MCF 10A (cell line): ENCODE measurements at places on chromosomes 1 and 21. TPM values are rescaled to one million over a fixed set of nuclear protein-coding genes. Genes with fewer than 3 reads are reported as not detected.

- DNase-seq = no peak
- no peaks in the 10 kb centered on the region for H3K27me3 ChIP-seq
- no peak overlapping the region for H3K4me3 ChIP-seq
Observed at GRCh38 chr21:42287193-42288083, 27.8 kb downstream of the TFF3 start.

DNA sequence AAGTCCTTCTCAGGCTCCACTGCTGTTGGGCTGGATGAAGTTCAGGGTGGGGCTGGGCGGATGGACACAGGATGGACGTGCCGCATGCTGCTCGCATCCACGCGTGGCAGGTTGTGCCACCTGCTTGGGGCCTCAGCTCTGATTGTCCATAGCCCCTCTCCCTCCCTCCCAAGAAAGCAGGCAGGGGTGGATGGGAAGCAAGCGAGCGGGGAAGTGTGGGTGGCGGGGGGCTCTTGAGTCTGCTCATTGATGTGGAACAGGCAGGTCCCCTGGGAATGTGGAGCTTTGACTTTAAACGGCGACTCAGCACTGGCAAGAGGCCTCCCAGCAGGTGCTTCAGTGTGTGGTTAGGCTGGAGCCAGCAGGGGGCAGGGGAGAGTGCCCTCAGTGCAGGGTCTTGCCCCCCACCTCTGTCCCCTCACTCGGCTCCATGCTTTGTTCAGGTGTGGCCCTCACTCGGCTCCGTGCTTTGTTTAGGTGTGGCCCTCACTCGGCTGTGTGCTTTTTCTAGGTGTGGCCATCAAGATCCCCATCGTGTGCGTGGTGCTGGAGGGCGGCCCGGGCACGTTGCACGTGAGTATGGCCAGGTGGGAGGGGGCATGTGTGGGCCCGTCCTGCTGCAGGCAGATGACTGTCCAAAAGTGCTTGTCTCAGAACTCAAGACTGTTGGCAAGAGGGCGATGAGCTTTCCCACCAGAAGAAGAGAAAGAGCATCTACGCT lies 23.9 kb downstream of the TRPM2 start:
- H3K27ac ChIP-seq = no peak overlapping the region
- DNase-seq = no peak
- peaks cover 6% of the 10 kb centered on the region for H3K36me3 ChIP-seq
- peaks cover 34% of the 10 kb centered on the region for H3K27me3 ChIP-seq

DNA sequence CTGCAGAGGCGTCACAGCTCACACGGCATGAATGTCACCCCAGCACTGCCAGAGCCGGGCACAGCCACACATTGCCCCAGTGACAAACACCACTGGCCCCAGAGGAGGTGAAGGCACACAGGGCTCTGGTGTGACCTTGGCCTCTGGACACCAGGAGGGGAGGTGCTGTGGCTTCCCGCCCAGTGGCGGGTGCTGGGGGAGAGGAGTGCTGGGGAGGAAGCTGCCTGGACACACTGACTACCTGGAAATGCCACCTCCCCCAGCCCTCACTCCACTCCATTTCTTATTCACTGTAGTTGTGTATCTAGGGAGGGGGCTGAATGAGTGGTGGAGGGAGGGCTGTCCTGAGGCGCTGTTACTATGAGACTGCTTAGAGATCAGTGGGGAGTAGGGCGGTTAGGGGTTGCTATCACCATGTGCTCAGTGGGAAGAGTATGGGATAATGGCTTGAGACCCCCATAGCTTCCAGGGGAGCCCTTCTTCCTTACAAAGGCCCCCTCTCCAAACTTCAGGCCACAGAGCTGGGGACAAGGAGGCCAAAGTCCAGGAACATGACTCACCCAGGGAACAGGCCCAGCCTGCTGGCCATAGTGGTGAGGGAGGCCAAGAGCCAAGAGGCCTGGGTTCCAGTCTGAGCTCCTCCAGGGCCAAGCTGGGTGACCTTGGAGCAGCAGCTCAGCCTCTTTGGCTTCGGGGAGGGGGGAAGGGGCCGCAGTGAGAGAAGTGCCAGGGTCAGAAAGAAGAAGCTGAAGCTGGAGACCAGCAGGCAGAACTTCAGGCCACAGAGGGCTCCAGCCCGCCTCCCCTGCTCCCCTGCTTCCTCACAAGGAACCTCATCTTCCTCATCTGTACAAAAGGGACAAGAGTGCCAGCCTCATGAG lies 40.1 kb downstream of the AHDC1 start:
- no peaks in the 10 kb centered on the region for H3K27me3 ChIP-seq
- no peaks in the 10 kb centered on the region for H3K36me3 ChIP-seq
- H3K27ac ChIP-seq = no peak overlapping the region
- H3K4me3 ChIP-seq = no peak overlapping the region
- peaks cover 43% of the 10 kb centered on the region for H3K4me1 ChIP-seq
- no peak for DNase-seq

Gene FCRL5
- total RNA-seq = not detected in 2 replicates

- no peaks in the 10 kb centered on the region for H3K27me3 ChIP-seq
- H3K4me1 ChIP-seq = peaks cover 22% of the 10 kb centered on the region
- no peak overlapping the region for H3K4me3 ChIP-seq
- H3K36me3 ChIP-seq = peaks cover 23% of the 10 kb centered on the region
Observed at GRCh38 chr1:16165073-16165364, 9.2 kb upstream of the EPHA2 start.

Gene MROH7
- total RNA-seq = 0.34 TPM in 1 of 2 replicates, not detected in the other

DNA sequence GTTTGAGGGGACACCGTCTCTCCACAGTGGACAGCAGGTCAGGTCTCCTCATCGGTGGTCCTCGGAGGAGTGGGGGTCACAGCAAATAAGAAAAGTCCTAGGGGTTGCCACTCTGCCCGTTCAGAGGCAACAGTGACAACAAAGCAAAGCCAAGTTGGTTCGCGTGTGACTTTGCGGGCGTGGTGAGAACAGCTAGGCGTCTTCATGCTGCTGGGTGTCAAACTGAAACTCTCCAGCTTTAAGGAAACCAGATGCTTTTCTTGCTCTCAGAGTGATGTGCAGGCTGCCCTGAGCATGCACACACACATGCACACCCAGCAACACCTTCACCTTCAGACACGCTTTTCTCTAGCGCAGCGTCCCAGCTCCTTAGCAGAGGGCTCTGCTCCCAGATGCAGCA lies 70.1 kb upstream of the ARHGEF16 start:
- H3K4me3 ChIP-seq = no peak overlapping the region
- no peaks in the 10 kb centered on the region for H3K4me1 ChIP-seq
- no peak overlapping the region for H3K27ac ChIP-seq
- H3K36me3 ChIP-seq = no peaks in the 10 kb centered on the region
- H3K27me3 ChIP-seq = peaks cover 42% of the 10 kb centered on the region
- no peak for DNase-seq

Gene NTMT2
- total RNA-seq = not detected in 2 replicates

GRCh38 chr1:3417082-3417739 lies 37.3 kb upstream of the ARHGEF16 start:
- DNase-seq = peak; percentile 4
- no peaks in the 10 kb centered on the region for H3K4me1 ChIP-seq
- H3K36me3 ChIP-seq = no peaks in the 10 kb centered on the region
- H3K27ac ChIP-seq = no peak overlapping the region
- peaks cover 33% of the 10 kb centered on the region for H3K27me3 ChIP-seq

- H3K36me3 ChIP-seq = no peaks in the 10 kb centered on the region
Observed at GRCh38 chr1:209162651-209163050, 420.9 kb upstream of the CAMK1G start.

GRCh38 chr1:98897479-98897878 lies 107.2 kb downstream of the PLPPR5 start:
- no peaks in the 10 kb centered on the region for H3K27me3 ChIP-seq
- H3K4me1 ChIP-seq = no peaks in the 10 kb centered on the region
- no peak overlapping the region for H3K27ac ChIP-seq

GRCh38 chr1:162391790-162392563 lies 10.4 kb downstream of the C1orf226 start:
- peaks cover 37% of the 10 kb centered on the region for H3K4me1 ChIP-seq
- peaks cover 13% of the 10 kb centered on the region for H3K27me3 ChIP-seq
- no peaks in the 10 kb centered on the region for H3K36me3 ChIP-seq
- DNase-seq = peak; percentile 72

Gene C8B
- total RNA-seq = not detected in 2 replicates

- no peaks in the 10 kb centered on the region for H3K36me3 ChIP-seq
- H3K4me1 ChIP-seq = peaks cover 25% of the 10 kb centered on the region
- peak overlapping the region; percentile 80 for H3K4me3 ChIP-seq
- no peaks in the 10 kb centered on the region for H3K27me3 ChIP-seq
Observed at GRCh38 chr21:36428761-36429432, 43.7 kb downstream of the CHAF1B start.

- no peaks in the 10 kb centered on the region for H3K4me1 ChIP-seq
- no peak overlapping the region for H3K27ac ChIP-seq
- H3K4me3 ChIP-seq = no peak overlapping the region
- H3K27me3 ChIP-seq = peaks cover 12% of the 10 kb centered on the region
- no peak for DNase-seq
Observed at GRCh38 chr1:37035014-37035691, 838 bp upstream of the GRIK3 start.

- H3K27me3 ChIP-seq = no peaks in the 10 kb centered on the region
- peaks cover 20% of the 10 kb centered on the region for H3K36me3 ChIP-seq
- H3K4me1 ChIP-seq = peaks cover 17% of the 10 kb centered on the region
Observed at GRCh38 chr21:43778469-43779335, 2.6 kb upstream of the CSTB start.

DNA sequence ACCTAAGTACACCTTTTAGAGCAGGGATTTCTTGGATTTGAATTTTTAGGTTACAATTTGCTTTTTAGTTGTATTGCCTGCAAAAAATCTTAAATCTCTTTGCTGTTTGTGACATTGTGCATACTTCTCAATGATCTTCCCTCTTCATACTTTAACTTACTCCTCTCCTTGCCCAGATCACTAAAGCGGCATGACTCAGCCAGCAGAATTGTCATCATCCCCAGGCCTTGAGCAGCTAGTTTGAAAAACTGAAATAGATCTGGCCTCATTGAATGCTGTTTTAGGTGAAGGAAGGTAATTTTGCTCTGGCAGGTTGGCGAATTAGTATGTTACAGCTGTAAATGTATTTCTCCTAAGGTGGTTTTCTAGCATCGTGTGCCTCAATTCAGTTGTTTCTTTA lies 145.9 kb downstream of the RYR2 start:
- H3K4me3 ChIP-seq = no peak overlapping the region
- H3K4me1 ChIP-seq = peaks cover 12% of the 10 kb centered on the region
- no peak for DNase-seq
- no peaks in the 10 kb centered on the region for H3K27me3 ChIP-seq

GRCh38 chr1:194419721-194420120 lies 1233.3 kb upstream of the B3GALT2 start:
- no peak overlapping the region for H3K4me3 ChIP-seq
- peak; percentile 17 for DNase-seq
- no peak overlapping the region for H3K27ac ChIP-seq
- H3K36me3 ChIP-seq = no peaks in the 10 kb centered on the region
- no peaks in the 10 kb centered on the region for H3K27me3 ChIP-seq

Gene IFNGR2
- total RNA-seq = 77.0 and 87.7 TPM in 2 replicates

Gene BSND
- total RNA-seq = not detected in 2 replicates

DNA sequence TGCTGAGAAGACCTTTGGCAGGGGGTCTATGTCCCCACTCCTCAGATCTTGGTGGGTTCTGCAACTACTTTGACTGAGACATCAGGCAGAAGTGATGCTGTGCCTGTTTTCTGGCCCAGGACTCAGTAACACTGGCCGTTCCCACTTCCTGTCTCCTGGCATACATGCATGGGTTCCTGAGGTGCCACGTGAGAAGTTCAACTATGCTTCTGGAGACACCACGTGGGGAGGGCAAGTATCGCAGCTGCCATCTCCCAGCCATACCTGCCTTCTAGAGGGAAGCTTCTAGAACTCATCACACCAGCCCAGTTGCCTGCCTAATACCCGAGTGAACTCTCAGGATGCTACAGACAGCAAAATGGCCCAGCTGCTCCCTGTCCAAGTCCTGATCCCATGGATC lies 65.8 kb downstream of the TRABD2B start:
- no peaks in the 10 kb centered on the region for H3K27me3 ChIP-seq
- peak overlapping the region; percentile 16 for H3K27ac ChIP-seq
- H3K4me3 ChIP-seq = no peak overlapping the region
- no peaks in the 10 kb centered on the region for H3K36me3 ChIP-seq

- H3K27ac ChIP-seq = no peak overlapping the region
- peaks cover 4% of the 10 kb centered on the region for H3K4me1 ChIP-seq
- peaks cover 44% of the 10 kb centered on the region for H3K36me3 ChIP-seq
- no peak for DNase-seq
- H3K4me3 ChIP-seq = no peak overlapping the region
Observed at GRCh38 chr1:30770150-30770549, 12.6 kb upstream of the LAPTM5 start.

GRCh38 chr1:25550683-25551310 lies 7.4 kb downstream of the LDLRAP1 start:
- no peak overlapping the region for H3K27ac ChIP-seq
- peaks cover 6% of the 10 kb centered on the region for H3K36me3 ChIP-seq
- H3K4me1 ChIP-seq = peaks cover 26% of the 10 kb centered on the region
- no peaks in the 10 kb centered on the region for H3K27me3 ChIP-seq

Gene CD1B
- not detected in 2 replicates for total RNA-seq

DNA sequence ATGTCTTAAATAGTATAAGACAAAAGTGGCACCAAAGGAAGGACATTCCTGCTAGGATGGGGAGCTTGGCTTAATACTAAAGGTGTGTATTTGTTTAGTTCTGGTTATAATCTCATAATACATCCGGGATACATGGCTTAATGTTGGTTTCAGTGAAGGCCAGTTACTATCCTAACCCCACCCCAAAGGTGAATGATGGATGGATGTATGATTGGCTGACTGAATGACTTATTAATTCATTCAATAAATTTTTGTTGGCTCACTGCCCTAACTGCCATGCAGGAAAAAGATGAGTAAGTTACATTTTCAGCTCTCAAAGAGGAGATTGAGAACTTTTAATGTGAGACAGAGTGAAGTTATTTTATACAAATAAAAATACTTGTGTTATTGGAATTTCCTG lies 52.2 kb downstream of the PHACTR4 start:
- peaks cover 14% of the 10 kb centered on the region for H3K36me3 ChIP-seq
- H3K27ac ChIP-seq = peak overlapping the region; percentile 49
- H3K27me3 ChIP-seq = no peaks in the 10 kb centered on the region

DNA sequence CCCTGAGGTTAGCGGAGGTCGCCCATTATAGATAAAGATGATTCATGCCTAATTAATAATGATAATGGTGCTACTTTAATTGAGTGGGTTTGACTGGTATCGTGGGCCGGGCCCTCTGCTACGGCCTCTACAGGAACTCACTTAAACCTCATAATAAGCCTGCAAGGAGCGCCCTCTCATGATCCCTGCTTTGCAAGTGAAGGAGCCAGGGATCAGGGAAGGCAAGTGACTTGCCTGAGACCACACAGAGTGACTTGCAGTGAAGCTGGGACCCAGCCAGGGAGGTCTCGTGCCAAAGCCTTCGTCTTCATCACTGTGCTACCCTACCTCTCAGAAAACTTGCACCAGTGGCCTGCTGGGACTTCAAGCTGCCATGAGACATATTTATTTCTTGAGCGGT lies 166.3 kb upstream of the KLHDC7A start:
- H3K4me1 ChIP-seq = no peaks in the 10 kb centered on the region
- no peak for DNase-seq
- H3K4me3 ChIP-seq = no peak overlapping the region

- H3K36me3 ChIP-seq = peaks cover 5% of the 10 kb centered on the region
- H3K27ac ChIP-seq = no peak overlapping the region
- no peak overlapping the region for H3K4me3 ChIP-seq
- H3K27me3 ChIP-seq = no peaks in the 10 kb centered on the region
- no peak for DNase-seq
Observed at GRCh38 chr1:46334030-46334384, 6.6 kb upstream of the NSUN4 start.

GRCh38 chr1:88302843-88303486 lies 381.1 kb upstream of the PKN2 start:
- H3K4me3 ChIP-seq = no peak overlapping the region
- H3K27ac ChIP-seq = no peak overlapping the region
- peak; percentile 29 for DNase-seq
